GM03348 (cell line): ENCODE measurements at places on chromosomes 3 and 15.

DNA sequence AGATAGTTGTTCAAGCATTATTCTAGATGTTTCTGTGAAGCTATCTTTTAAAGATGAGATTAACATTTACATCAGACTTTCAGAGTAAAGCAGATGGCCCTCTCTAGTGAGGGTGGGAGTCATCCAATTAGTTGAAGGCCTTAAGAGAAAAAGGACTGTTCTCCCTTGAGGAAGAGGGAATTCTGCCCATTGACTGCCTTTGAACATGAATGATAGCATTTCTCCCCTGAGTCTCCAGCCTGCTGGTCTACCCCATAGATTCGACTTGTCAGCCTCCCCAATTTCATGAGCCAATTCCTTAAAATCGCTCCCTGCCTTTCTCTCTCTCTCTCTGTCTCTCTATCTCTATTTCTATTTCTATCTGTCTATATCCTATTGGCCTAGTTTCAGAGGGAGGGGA is 115.5 kb downstream of the EBLN2 start:
- no peak for DNase-seq

GRCh38 chr3:171328419-171329082 is 131.7 kb downstream of the TNIK start:
- DNase-seq: no peak

GRCh38 chr15:99139276-99139675 is 34.4 kb downstream of the SYNM start:
- DNase-seq: no peak

DNA sequence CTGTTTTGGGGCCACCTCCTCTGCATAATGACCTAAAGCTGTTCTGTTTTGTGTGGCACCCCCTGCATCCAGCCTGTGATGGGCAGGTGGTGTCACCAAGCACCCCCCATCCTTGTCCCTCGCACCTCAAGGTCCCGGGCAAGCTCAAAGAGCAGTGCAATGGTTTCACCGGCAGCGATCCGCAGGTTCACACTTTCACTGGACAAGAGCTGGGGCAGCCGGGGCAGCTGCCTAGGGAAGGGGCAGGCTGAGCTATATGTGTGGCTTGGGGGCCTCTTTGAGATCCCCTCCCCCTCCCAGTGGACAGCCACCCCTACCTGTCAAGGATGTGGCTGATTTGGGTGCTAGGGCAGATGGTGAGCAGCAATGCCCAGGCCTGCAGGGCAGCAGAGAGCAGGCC is 3.1 kb downstream of the IFRD2 start:
- DNase-seq: no peak

GRCh38 chr3:55409806-55410205 is 77.3 kb downstream of the WNT5A start:
- DNase-seq: no peak

DNA sequence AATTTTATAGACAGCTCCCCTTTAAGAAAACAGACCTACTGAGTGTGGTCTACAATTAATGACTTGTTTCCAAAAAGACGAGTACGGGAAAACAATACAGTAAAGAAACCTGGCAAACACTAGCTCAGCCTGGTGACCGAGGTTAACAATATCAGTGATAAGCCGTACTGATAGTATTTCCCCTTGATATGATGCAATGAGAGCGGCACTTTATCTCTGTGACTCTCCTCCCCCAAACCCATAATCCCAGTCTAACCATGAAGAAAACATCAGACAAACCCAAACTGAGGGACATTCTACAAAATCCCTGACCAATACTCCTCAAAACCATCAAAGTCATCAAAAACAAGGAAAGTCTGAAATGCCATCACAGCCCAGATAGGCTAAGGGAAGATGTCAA is 8.2 kb downstream of the DENND4A start:
- no peak for DNase-seq

- DNase-seq: peak; percentile 23
Measured at GRCh38 chr15:70584838-70585706, 178.3 kb downstream of the UACA start.

GRCh38 chr3:37096288-37096687 is 78.1 kb downstream of the LRRFIP2 start:
- DNase-seq: peak; percentile 63
